Activated T-cell treated with anti-CD3 and anti-CD28 coated beads, Interleukin-2, amount 50 U/mL, for 48 hours (primary cell): ENCODE measurements at places on chromosomes 6 and 20.
A peak's percentile ranks its signal among the peaks of the same experiment; 100 is the strongest.

GRCh38 chr20:1809611-1810510, 85.3 kb upstream of the SIRPA start:
- DNase-seq = no peak

GRCh38 chr20:25081065-25081729, 744 bp downstream of the VSX1 start:
- DNase-seq = peak; percentile 59

- no peak for DNase-seq
Measured at GRCh38 chr6:123529058-123529457, 107.7 kb downstream of the TRDN start.

- no peak for DNase-seq
Measured at GRCh38 chr6:3847521-3847920, 1.7 kb upstream of the FAM50B start.

- no peak for DNase-seq
Measured at GRCh38 chr6:8536122-8536521, 100.8 kb upstream of the SLC35B3 start.

DNA sequence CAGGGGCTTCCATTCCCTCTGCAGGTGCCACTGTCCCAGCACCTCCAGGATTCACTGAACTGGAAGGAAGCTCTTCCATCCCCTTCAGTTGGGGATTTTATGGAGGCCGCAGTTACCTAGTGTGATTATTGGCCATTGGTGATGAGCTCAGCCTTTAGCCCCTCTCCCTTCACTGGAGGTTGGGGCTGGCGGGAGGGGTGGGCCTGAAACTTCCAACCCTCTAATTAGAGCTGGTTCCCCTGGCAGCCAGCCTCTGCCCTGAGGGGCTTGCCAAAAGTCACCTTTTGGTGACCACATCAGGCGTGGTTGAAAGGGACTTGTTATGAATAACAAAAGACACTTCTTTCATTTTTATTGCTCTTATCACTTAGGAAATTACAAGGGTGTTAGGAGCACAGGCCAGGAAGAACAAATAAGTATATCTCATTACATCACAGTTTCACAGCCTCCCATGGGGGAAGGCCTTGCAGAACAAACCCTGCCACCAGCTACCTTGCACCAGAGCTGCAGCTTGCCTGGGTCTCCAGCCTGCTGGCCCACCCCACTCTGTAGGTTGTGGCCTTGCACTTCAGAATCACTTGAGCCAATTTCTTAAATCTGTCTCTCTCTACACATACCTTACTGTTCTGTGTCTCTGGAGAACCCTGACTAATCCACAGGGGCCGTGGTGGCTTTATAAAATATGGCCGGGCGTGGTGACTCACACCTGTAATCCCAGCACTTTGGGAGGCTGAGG, 5.0 kb downstream of the PYGB start:
- no peak for DNase-seq

GRCh38 chr6:132768051-132768517, 10.4 kb upstream of the VNN2 start:
- peak; percentile 45 for DNase-seq

GRCh38 chr6:101537753-101538316, 144.3 kb downstream of the GRIK2 start:
- DNase-seq = no peak

- no peak for DNase-seq
Measured at GRCh38 chr20:13613917-13614316, 24.8 kb downstream of the TASP1 start.

DNA sequence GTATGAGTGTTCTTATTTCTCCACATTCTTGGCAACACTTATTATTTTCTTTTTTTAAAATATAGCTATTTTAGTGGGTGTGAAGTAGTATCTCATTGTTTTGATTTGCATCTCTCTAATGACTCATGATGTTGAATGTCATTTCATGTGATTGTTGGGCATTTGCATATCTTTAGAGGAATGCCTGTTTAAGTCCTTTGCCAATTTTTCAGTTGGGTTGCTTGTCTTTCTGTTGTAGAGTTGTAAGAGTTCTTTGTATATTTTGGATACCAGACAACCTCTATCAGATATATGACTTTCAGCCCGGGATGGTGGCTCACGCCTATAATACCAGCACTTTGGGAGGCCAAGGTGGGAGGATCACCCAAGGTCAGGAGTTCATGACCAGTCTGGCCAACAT, 5.1 kb upstream of the POPDC3 start:
- DNase-seq = no peak

DNA sequence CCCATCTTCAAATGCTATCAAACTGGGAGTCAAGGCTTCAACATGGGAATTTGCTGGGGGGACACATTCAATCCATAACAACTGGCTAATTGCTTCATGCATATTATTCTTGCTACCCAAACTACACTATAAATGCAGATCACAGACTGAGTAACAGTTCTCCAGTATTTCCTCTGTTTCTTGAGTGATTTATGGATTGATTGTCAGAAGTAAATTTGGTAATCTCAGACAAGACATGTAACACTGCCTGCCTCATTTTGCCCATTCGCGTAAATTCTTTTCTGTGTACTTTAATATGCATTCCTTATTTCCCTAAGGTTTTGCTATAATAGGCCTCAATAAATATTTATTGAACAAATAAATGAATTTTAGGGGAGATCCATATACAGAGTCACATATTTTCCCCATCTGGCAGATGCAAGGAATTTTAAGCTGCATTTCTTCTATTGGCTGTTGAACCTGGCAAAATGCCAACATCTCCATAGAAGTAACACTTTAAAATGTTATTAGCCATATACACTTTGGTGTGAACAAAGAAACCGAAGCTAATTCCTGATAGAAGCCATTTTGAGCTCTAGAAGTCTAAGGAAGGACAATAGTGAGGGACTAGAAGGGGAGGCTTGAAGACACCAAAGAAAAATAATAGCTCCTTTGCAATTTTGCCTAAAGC, 98.2 kb downstream of the QRSL1 start:
- no peak for DNase-seq

GRCh38 chr20:24530131-24530680, 60.8 kb downstream of the SYNDIG1 start:
- no peak for DNase-seq

DNA sequence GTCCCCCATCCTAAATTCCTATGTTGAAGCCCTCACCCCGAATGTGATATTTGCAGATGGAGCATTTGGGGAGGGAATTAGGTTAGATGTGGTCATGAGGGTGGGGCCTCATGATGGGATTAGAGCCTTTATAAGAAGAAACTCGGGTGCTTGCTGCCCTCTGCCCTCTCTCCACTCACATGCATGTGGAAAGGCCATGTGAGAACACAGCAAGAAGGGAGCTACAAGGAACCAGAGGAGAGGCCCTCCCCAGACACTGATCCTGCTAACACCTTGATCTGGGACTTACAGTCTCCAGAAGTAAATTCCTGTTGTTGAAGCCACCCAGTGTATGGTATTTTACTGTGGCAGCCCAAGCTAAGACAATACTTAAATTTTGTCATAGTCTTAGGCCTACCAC, 69.6 kb upstream of the TULP1 start:
- no peak for DNase-seq

DNA sequence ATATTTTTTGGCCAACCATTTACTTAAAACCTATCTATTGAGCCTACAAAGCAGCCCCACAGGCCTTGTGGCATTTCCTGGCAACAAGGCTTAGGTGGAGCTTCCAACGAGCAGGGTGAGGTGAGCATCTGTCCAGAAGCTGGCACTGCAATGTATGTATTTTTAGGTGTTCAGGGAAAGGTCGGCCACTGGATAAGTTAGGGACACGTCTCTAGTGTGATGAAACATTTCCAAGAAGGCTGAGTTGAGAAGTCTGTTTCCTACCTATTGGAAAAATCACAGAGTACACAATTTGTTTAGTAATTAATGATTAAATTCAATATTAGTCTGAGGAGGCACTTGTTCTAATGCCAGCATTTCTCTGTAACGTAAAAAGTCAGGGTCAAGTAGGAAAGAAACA, 17.8 kb upstream of the RCAN2 start:
- no peak for DNase-seq

GRCh38 chr6:97222903-97223302, 60.1 kb downstream of the MMS22L start:
- DNase-seq = no peak

DNA sequence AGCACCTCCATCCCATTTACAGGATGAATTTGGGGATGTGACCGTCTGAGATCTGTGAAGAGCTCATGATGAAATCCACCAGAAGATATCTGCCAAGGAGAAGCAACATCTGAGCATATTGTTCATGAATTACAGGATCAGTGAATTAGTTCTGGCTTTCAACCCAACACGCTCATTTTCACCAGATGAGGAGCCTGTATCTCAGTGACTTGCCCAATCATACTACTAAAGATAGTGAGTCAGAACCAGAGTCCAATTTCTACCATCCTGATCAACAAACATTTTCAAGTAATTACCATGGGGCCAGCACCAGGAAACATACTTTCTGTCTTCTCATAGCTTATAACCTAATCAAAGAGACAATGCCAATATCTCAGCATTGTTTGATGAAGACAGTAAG, 116.6 kb downstream of the ZDHHC14 start:
- DNase-seq = no peak

- DNase-seq = peak; percentile 39
Measured at GRCh38 chr20:9407805-9408421, 106.5 kb upstream of the LAMP5 start.

- DNase-seq = no peak
Measured at GRCh38 chr20:48471759-48472408, 355.9 kb downstream of the PREX1 start.

- DNase-seq = peak; percentile 73
Measured at GRCh38 chr20:56343861-56344381, 14.9 kb upstream of the FAM210B start.

DNA sequence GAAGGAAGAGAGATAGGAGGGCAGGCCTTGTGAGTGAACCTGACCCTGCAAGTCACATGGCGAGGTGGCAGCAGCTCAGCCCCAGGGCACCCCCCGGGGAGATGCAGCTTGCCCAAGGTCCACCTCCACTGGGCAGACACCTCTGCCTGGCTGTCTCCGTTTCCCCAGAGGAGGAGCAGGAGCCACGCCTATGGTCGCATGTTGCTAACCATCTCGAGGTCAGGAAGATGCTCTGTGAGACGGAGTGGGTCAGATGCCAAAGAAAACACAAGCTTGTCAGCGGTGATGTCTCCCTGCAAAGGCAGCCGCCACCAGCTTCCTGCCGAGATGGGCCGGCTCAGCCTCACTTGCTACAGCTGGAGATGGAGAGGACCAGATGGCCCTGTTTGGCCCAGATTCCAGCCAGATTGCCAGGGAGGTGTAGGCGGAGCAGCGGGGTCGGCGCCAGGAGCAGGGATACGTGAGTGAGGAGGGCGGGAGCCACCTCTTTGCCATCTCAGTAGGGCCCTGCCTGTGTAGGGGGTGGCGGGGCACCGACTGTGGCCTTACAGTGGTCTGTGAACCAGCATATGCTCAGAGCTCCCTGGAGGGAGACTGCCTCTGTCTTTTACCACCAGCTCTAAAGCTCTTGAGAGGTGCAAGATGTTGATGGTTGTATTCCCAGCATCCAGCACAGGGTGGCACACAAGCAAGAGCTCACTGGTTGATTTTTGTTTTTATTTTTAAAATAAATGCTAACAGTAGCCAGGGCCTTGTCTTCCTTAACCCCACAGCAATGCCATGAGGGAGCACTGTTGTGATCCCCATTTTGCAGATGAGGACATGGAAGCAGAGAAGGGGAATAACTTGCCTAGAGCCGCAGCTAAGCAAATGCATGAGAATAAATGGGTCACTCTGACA, 42.9 kb upstream of the FAM83D start:
- DNase-seq = no peak
